HFFc6 (cell line): ENCODE measurements at places on chromosomes 7 and 10.
A peak's percentile ranks its signal among the peaks of the same experiment; 100 is the strongest.

- peak overlapping the region; percentile 65 for H3K27ac ChIP-seq
- DNase-seq = no peak
- H3K27me3 ChIP-seq = no peaks in the 10 kb centered on the region
- peak overlapping the region; percentile 81 for H3K4me3 ChIP-seq
Observed at GRCh38 chr10:31912898-31913850, 15.5 kb downstream of the ARHGAP12 start.

GRCh38 chr7:155020996-155021395, 18.1 kb upstream of the PAXIP1 start:
- H3K27ac ChIP-seq = no peak overlapping the region
- DNase-seq = no peak
- no peak overlapping the region for H3K4me3 ChIP-seq
- no peaks in the 10 kb centered on the region for H3K4me1 ChIP-seq
- peaks cover 14% of the 10 kb centered on the region for H3K27me3 ChIP-seq

GRCh38 chr7:77199013-77199966, at the start of gene FGL2:
Gene FGL2 (minus strand): TSS chr7:77199819. CDS start chr7:77199793, 26 bp downstream.
- no peak within 1 kb of the TSS for H3K27ac ChIP-seq
- peaks cover 7% of the 10 kb centered on the region for H3K4me1 ChIP-seq

GRCh38 chr7:25399000-25399750, 170.9 kb upstream of the NPVF start:
- H3K4me3 ChIP-seq = no peak overlapping the region
- H3K27ac ChIP-seq = no peak overlapping the region
- no peaks in the 10 kb centered on the region for H3K27me3 ChIP-seq
- H3K4me1 ChIP-seq = no peaks in the 10 kb centered on the region
- DNase-seq = no peak
- H3K36me3 ChIP-seq = no peaks in the 10 kb centered on the region

- peaks cover 28% of the 10 kb centered on the region for H3K4me1 ChIP-seq
- no peak overlapping the region for H3K27ac ChIP-seq
- H3K4me3 ChIP-seq = no peak overlapping the region
- no peak for DNase-seq
- no peaks in the 10 kb centered on the region; the same call in 1 of the 2 replicates for H3K27me3 ChIP-seq
Observed at GRCh38 chr10:30959836-30960210, 71.8 kb downstream of the ZNF438 start.

GRCh38 chr7:31443457-31443856, 70.4 kb upstream of the ITPRID1 start:
- no peak overlapping the region for H3K27ac ChIP-seq
- no peaks in the 10 kb centered on the region for H3K4me1 ChIP-seq
- H3K4me3 ChIP-seq = no peak overlapping the region
- no peaks in the 10 kb centered on the region for H3K36me3 ChIP-seq
- DNase-seq = peak; percentile 24
- H3K27me3 ChIP-seq = no peaks in the 10 kb centered on the region; the same call in 1 of the 2 replicates

DNA sequence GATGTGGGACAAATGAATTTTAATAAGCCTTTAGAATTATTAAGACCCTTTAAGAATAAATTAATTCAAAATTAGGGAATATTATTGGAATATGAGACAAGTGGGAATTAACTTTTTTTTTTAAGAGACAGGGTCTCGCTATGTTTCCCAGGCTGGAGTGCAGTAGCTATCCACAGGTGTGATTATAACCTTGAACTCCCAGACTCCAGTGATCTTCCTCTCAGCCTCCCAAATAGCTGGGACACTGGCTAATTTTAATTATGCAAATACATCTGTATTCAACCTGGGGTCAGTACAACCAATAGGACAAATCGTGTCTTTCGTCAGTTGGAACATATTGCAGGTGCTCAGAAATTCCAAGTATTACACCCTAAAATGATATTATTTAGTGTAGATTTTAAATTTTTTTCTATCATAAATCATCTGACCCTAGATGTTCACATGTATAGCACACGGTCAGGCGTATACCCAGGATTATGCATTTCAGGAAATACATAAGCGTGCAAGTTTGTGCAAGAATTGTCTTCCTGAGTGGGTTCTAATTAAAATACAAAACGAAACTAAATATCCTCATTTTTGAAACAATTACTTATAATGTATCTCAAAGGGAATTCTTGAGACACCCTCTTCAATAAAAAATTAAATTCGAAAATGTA, 1.2 kb downstream of the NT5C3A start:
- H3K36me3 ChIP-seq = peaks cover 38% of the 10 kb centered on the region
- H3K4me1 ChIP-seq = peaks cover 47% of the 10 kb centered on the region
- no peaks in the 10 kb centered on the region; the same call in 1 of the 2 replicates for H3K27me3 ChIP-seq
- H3K4me3 ChIP-seq = peak overlapping the region; percentile 98

DNA sequence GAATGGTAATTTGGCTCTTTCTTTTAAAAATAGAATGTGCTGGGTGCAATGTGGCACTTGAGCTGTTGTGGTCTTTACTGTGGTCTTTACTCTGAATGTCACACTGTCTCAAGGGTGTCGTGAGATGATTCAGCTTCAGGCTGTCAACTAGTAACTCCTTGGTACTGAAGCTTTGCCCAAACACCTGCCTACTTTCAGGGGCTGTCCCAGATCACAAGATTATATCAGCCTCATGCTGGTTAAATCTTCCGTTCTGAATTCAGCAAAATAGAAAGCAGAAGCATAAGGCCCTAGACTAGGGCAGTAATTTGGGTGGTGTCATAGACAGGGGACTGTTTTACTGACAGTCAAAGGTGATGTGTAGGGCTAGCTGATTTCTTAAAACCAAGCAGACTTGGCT, 110.9 kb downstream of the BAMBI start:
- no peak overlapping the region for H3K27ac ChIP-seq
- no peaks in the 10 kb centered on the region for H3K4me1 ChIP-seq
- no peak overlapping the region for H3K4me3 ChIP-seq
- H3K27me3 ChIP-seq = peaks cover 19% of the 10 kb centered on the region

DNA sequence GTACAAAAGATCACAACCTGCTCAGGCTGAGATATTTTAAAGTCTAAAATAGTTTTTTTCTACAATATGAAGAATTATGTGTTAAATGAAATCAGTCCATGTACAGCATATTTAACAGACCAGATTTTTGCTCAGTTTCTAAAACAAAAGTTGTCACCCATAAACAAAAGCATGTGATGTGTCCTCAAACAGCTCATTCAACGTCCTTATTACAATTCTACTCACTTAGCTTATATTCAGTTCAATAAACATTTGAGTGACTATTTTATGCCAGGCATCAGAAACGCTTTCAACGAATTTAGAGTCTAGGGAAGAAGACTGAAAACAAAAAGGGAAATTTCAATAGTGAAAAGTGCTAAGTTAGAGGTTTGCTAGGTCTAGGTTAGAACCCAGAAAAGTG, 457.3 kb upstream of the SEMA3A start:
- H3K36me3 ChIP-seq = peaks cover 10% of the 10 kb centered on the region; the same call in 1 of the 2 replicates
- DNase-seq = no peak
- H3K4me3 ChIP-seq = no peak overlapping the region
- H3K27me3 ChIP-seq = no peaks in the 10 kb centered on the region
- H3K27ac ChIP-seq = peak overlapping the region; percentile 32; the same call in 1 of the 2 replicates

- peak overlapping the region; percentile 90 for H3K27ac ChIP-seq
- H3K36me3 ChIP-seq = peaks cover 40% of the 10 kb centered on the region
- no peak for DNase-seq
- peak overlapping the region; percentile 94 for H3K4me3 ChIP-seq
- H3K27me3 ChIP-seq = peaks cover 10% of the 10 kb centered on the region
- H3K4me1 ChIP-seq = peaks cover 46% of the 10 kb centered on the region
Observed at GRCh38 chr7:127390817-127391590, 1.5 kb downstream of the ZNF800 start.

DNA sequence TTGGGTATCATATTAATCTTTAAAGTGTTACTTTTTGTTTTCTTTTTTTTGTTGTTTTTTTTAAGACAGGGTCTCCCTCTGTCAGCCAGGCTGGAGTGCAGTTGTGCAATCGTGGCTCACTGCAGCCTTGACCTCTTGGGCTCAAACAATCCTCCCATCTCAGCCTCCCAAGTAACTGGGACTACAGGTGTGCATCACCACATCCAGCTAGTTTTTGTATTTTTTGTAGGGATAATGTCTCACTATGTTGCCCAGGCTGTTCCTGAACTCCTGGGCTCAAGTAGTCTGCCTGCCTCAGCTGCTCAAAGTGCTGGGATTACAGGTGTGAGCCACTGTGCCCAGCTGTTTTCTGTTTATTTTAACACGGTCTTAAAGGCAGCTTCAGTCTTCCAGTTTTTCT, 23.3 kb downstream of the KMT2E start:
- H3K27me3 ChIP-seq = peaks cover 1% of the 10 kb centered on the region; the same call in 1 of the 2 replicates
- peaks cover 5% of the 10 kb centered on the region; the same call in 1 of the 2 replicates for H3K36me3 ChIP-seq
- peak overlapping the region; percentile 40; the same call in 1 of the 2 replicates for H3K27ac ChIP-seq
- DNase-seq = no peak

- DNase-seq = no peak
- 0 out of 2 replicates have a peak, but pooled peaks cover 2% of the 10 kb centered on the region for H3K27me3 ChIP-seq
- peaks cover 27% of the 10 kb centered on the region for H3K36me3 ChIP-seq
- no peak overlapping the region for H3K27ac ChIP-seq
Observed at GRCh38 chr7:90648107-90648506, 52.0 kb downstream of the CDK14 start.

DNA sequence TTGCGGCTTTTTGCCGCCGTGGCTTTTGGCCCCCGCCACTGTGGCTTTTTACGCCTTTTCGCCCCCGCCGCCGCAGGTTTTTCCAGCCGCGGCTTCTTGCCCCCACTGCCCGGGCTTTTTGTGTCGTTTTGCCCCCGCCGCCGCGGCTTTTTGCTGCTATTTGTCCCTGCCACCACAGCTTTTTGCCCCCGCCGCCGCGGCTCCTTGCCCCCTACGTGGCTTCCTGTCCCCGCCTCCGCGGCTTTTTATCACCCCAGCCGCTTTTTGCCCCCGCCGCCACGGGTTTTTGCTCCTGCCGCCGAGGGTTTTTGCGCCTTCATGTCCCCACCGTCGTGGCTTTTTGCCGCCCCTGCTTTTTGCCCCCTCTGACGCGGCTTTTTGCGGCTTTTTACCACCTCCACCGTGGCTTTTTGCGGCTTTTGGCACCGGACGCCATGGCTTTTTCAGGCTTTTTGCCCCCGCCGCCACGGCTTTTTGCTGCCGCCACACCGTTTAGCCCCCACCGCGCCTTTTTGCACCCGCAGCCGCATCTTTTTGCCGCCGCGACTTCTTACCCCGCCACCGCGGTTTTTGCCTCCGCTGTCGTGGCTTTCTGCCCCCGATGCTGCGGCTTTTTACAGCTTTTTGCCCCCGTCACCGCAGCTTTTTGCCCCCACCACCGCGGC, 637.0 kb downstream of the ZNF716 start:
- H3K4me3 ChIP-seq = no peak overlapping the region
- no peak for DNase-seq
- H3K36me3 ChIP-seq = peaks cover 6% of the 10 kb centered on the region
- no peak overlapping the region for H3K27ac ChIP-seq
- no peaks in the 10 kb centered on the region for H3K4me1 ChIP-seq

DNA sequence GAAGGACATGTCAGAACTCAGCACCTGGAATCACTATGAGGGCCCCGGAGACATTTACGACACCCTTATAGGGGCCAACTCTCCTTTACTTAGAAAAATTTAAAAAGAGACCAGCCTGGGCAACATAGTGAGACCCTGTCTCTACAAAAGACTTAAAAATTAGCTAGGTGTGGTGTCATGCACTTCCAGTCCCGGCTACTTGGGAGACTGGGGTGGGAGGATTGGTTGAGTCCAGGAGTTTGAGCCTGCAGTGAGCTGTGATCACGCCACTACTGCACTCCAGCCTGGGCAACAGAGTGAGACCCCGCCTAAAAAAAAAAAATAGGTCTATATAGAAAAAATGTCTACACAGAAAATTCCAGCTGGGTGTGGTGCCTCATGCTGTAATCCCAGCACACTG, 7.5 kb upstream of the CYTH3 start:
- H3K27ac ChIP-seq = no peak overlapping the region
- H3K36me3 ChIP-seq = peaks cover 10% of the 10 kb centered on the region
- no peaks in the 10 kb centered on the region for H3K27me3 ChIP-seq
- H3K4me1 ChIP-seq = peaks cover 45% of the 10 kb centered on the region
- no peak overlapping the region for H3K4me3 ChIP-seq
- no peak for DNase-seq

DNA sequence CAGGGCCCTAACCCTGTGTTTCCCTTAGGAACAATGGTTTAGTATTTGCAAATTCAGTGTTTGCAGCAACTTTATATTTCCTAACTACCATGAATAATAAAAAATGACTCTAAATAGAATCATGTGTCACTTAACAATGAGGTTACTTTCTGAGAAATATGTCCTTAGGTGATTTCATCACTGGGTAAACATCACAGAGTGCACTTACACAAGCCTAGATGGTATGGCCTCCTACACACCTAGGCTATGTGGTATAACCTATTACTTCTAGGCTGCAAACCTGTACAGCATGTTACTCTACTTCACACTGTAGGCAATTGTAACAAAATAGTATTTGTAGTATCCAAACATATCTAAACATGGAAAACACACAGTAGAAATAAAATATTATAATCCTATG, 1174.6 kb upstream of the LRRTM3 start:
- H3K36me3 ChIP-seq = no peaks in the 10 kb centered on the region
- no peaks in the 10 kb centered on the region for H3K4me1 ChIP-seq
- no peaks in the 10 kb centered on the region for H3K27me3 ChIP-seq
- DNase-seq = no peak
- no peak overlapping the region for H3K4me3 ChIP-seq

DNA sequence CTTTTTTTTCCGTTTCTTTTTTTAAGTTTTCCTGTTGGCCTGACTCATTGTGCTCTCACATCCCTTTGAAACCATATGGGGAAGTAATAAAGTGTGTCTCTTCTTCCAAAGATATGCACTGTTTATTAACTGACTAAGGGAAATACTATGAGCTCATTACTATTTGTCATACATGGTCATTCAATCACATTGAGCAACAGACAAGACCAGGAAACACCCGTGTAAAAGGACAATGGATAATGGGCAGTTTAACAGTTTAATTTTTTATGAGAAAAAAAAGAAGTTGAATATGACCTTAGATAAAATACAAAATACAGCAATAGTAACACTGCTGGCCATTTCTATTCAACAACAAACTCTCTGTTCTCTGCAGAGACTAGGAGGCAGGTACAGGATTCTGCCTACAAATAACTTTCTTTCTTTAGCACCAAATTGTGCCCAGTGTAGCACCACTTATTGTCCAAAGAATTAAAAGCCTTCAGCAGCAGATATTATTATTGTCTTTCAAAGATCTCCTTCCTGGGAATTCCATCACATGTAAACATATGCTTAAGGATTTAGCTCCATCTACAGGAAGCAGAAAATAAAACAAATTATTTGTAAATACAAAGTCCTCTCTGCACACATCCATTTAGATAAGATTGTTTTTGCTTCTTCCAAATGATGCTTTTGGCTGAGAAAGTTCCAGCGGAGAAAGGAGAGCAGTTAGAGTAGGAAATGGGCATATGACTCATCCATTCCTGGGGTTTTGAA, 55.0 kb upstream of the AKR1E2 start:
- DNase-seq = peak; percentile 97
- H3K27ac ChIP-seq = peak overlapping the region; percentile 99
- peaks cover 94% of the 10 kb centered on the region for H3K4me1 ChIP-seq
- H3K4me3 ChIP-seq = peak overlapping the region; percentile 81

DNA sequence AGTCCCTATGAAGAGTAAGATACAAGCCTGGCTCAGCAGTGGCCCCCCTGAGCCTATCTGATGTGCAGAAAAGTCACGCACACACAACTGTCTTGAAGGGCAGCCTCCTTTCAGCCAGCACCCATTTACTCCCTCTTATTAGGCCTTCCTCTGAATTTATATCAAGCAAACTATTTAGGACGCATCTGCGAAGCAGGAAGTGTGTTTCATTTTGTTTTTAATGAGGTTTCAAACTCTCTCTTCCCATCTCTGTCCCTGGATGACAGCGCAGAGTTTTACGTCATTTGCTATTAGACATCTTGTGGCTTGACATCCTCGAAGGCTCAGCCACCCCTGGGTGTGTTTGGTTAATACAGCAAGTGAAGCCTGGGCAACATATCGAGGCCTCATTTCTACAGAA, 79.5 kb downstream of the CUX1 start:
- no peaks in the 10 kb centered on the region for H3K36me3 ChIP-seq
- peaks cover 2% of the 10 kb centered on the region for H3K27me3 ChIP-seq
- no peak overlapping the region for H3K4me3 ChIP-seq
- DNase-seq = no peak
- H3K27ac ChIP-seq = no peak overlapping the region
